ENCODE measurements at places on chromosomes 5 and 9.

GRCh38 chr9:2026220-2026997 lies 11.3 kb downstream of the SMARCA2 start:
- no peak for DNase-seq

GRCh38 chr5:120327180-120327579 lies 136.9 kb upstream of the PRR16 start:
- DNase-seq = no peak

- no peak for DNase-seq
These were observed at the start of gene FOXE1 for GRCh38 chr9:97853056-97853843. Gene FOXE1 (plus strand): TSS chr9:97853226. CDS start chr9:97853915, 689 bp downstream.

- DNase-seq = no peak
These were observed 271.0 kb downstream of the PRR16 start for GRCh38 chr5:120735076-120735475.

DNA sequence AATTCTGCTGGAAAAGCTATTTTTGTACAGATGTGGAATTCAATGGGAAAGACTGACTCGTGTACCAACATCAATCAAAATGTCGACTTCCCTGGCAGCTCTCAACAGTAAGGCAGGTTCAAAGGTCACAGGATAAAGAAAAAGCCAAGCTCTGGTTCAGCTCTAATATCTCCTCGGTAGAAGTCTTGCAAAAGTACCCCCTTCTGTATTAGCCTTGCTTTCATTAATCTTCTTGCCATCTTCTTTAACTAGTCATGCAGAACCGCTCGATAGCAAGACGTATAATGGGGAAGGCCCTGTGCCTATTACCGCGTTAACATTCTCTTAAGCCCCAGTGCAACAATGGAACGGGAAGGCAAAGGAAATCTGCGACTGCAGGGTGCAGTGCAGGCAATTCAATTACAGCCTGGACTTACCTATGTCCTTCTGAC lies 201.2 kb downstream of the GAPVD1 start:
- no peak for DNase-seq

GRCh38 chr9:127937056-127937387 lies 632 bp downstream of the DPM2 start:
- DNase-seq = no peak

- no peak for DNase-seq
These were observed 13.3 kb upstream of the SLC31A2 start for GRCh38 chr9:113137196-113138168.
